Progenitor cell of endocrine pancreas (in vitro differentiated cells): ENCODE measurements at places on chromosomes 3 and 15. TPM values are rescaled to one million over a fixed set of nuclear protein-coding genes. Genes with fewer than 3 reads are reported as not detected.

GRCh38 chr3:65616563-65616962 is 422.2 kb downstream of the MAGI1 start:
- no peak for DNase-seq

GRCh38 chr3:176190755-176191154 is 1006.5 kb downstream of the TBL1XR1 start:
- no peak for DNase-seq

GRCh38 chr3:170699158-170700053 is 113.5 kb upstream of the SLC7A14 start:
- DNase-seq = no peak

Gene EFHB
- total RNA-seq = 1.2 and 1.4 TPM in 2 replicates

Gene ZMYND10
- 0.86 and 2.2 TPM in 2 replicates for total RNA-seq

GRCh38 chr15:98528046-98528725 is 120.2 kb upstream of the IGF1R start:
- no peak for DNase-seq

Gene IMP3
- total RNA-seq = 53.7 and 54.0 TPM in 2 replicates

GRCh38 chr3:49618412-49618811 is 55.7 kb upstream of the APEH start:
- DNase-seq = no peak

GRCh38 chr3:124091716-124092115 is 99.8 kb upstream of the ROPN1 start:
- DNase-seq = no peak

DNA sequence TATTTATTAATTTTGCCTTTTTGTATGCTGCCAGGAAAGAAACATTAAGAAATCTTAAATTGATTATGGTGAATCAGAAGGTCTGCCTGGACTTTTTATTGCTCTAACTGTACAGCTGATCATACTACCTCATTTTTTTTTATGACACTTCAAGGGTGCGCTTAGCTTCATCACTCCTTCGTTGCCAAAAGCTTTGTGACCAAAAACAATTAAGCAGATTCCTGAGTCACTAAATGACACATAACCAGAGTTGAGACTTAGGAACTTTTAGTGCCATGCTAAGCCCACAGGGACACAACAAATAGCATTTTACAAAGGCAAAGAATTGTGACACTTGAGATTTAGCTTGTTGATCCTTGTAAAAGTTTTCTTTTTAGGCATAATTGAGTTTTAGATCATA is 4.9 kb downstream of the ADIPOQ start:
- DNase-seq = no peak

GRCh38 chr15:34886134-34886533 is 83.4 kb downstream of the AQR start:
- no peak for DNase-seq
